ENCODE measurements at places on chromosomes 16 and 17. TPM values are rescaled to one million over a fixed set of nuclear protein-coding genes. Genes with fewer than 3 reads are reported as not detected.

DNA sequence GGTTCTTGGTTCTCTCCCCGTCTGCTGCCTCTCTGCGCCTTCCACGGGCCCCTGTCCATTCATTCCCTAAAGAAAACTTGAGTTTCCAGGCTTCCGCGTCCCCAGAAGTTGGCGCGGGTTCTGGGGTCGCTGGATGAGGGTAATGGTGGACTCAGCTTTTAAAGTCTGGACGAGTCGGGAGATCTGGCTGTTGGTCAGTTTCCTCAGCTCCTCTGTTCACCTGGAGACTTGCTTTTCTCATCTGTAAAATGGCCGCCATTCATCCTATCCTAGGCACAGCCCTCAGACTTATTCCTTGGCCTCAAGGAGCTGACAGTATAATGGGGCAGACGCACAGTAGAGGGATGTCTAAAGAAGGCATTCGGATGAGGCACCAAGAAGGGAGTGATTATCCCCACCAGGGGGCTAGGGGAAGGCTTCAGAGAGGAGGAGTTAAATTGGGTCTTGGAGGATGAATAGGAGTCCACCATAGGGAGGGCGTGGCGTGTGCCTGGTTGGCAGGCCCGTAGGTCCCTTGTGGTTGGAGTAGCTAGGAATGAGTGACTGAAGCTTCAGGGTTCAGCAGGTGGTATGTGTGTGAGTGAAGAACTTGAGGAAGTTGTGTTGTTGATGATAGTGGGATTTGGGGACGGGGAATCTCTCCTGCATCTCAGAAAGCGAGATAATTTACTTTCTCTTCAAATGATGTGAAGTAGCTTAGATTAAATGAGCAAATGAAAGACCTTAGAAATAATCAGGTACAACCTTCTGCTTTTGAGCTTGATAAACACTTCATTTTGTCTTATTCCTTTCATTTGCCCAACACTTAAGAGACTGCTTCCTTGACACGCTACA, 652 bp downstream of the VPS35L start:
- peak; percentile 31 for ATAC-seq

- peak; percentile 65 for ATAC-seq
Observed at GRCh38 chr17:48456589-48456988, 26.6 kb upstream of the SKAP1 start.

DNA sequence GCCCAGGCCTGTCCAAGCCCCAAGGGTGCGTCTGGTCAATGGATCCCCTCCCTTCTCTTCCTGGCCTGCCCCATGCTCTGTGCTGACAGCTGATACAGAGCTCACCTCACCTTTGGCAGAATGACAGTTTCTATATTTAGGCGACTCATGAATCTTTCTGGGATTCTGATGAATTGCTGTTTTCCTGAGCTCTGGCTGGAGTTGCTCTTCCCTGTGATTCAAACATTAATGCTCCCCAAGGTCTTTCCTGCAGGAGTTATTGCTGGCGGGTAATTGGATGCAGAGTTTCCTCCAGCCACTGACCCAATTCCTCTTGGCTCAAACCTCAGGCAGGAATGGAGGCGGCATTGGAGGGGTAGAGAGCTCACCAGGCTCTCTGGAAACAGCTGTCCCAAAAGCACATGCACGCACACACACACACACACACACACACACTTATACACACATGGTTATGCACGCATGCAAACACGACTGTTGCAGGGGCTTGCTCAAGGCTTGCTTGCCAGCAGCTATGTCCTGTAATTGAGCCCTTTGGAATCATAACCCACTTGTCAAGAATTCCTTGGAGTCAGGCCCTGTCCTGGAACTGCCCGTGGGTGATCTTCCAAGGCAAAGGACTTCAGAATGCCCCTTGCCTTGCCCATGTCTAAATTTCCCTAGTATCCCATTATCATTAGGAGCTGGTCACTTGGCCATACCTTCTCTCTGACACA, 128.8 kb downstream of the ASIC2 start:
- ATAC-seq: no peak

DNA sequence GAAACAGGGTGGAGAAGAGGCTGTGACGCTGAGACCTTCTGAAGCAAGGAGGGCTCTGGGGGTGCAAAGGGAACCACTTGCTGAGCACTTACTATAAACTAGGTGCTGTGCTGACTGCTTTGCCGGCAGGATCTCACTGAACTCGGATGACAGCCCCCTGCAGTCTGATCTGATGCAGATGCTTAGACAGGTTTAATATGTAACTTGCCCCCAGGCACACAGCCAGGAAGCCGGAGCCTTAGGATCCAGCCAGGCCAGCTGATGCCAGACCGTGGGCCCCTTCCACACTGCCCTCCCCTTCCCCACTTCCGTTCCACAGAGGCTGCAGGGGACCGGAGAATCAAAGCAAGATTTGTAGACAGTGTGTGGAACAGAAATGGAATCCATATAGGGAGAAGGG, 23.1 kb downstream of the SPACA3 start:
- no peak for ATAC-seq

DNA sequence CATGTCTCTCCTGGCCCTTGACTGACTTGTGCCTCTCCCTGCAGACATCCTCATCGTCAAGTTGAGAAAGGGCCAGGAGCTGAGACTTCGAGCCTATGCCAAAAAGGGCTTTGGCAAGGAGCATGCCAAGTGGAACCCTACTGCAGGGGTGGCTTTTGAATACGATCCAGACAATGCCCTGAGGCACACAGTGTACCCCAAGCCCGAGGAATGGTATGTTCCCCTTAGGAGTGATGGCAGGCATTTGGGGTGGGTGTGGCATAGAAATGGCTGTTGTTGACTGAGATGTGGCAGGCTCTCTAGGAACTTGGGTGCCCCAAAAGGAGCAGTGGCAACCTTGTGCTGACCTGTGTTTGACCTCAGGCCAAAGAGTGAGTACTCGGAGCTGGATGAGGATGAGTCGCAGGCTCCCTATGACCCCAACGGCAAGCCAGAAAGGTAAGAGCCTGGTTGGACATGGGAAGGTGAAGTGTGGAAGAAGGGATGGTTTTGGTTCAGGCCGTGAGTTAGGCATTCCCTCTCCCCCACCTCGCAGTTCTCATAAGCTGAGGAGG, 7.5 kb downstream of the POLR2C start:
- ATAC-seq: no peak

- ATAC-seq: no peak
Observed at GRCh38 chr16:46775214-46775613, 27.1 kb upstream of the MYLK3 start.

GRCh38 chr16:86611525-86611855, 33.1 kb downstream of the FOXL1 start:
- no peak for ATAC-seq

- ATAC-seq: no peak
Observed at GRCh38 chr16:85969591-85969990, 70.6 kb downstream of the IRF8 start.

GRCh38 chr17:41060052-41060604, at the start of gene KRTAP2-3:
KRTAP2-3 (minus strand) TSS chr17:41060114; CDS start chr17:41060050, 64 bp downstream.
- ATAC-seq: no peak

GRCh38 chr17:66753126-66753920, 81.6 kb upstream of the CACNG5 start:
- ATAC-seq: no peak

DNA sequence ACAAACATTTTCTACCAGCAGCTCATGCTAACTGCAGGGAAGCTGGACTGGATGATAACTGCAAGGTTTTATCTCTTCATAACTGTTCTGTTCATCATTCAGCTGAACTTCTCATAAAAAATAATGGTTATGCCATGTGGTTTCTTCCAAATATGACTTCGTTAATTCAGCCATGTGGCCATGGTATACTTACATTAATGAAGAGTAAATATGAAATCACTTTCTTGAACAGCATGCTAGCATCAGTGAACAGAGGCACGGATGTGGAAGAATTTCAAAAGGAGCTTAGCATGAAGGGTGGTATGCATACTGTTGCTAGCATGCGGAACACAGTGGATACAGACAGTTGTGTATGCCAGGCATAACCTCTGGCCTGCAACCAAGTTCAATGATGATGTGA, 1417.0 kb upstream of the CDH8 start:
- ATAC-seq: no peak

DNA sequence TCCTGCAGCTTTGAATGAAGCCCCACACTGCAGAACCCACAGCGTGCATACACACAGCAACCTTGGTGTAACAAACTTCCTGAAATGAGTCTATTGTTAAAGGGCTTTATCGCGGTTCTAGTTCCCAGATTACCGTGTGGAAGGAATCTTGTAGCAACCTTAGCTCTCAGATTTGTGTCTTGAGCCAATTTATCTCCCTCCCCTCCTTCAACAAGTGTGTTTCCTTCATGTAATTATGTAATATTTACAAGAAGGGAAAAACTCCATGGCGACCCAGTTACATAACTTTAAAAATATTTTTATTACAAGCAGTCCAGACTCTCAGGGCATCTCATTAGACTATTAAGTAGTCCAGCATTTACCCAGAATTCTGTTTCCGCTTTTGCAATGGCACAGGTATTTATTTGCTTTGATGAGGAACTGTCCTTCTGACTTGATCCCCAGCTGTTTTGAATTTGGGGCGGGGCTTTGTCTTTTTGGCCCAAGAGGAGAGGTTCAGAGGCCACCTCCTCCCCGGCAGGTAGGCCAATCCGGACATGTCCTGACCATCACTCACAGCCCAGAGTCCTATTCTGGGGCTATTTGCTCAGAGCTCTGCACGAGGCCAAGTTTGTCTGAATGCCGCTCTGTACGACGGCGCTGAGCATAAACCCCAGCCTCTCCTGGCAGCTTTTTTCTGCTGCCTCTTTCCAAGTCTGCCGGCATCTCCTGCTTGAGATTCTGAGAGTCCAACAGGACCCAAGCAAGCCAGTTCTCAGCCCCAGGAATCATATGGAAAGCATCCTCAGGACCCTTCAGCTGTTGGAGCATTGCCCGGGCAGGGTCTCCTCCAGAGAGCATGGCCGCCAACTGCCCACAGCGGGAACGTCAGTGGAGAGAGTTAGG, 35.6 kb downstream of the CLEC16A start:
- no peak for ATAC-seq

- no peak for ATAC-seq
Observed at GRCh38 chr17:62625184-62625869, 2.1 kb upstream of the MRC2 start.

GRCh38 chr17:52227926-52228325, 69.4 kb upstream of the CA10 start:
- ATAC-seq: no peak

DNA sequence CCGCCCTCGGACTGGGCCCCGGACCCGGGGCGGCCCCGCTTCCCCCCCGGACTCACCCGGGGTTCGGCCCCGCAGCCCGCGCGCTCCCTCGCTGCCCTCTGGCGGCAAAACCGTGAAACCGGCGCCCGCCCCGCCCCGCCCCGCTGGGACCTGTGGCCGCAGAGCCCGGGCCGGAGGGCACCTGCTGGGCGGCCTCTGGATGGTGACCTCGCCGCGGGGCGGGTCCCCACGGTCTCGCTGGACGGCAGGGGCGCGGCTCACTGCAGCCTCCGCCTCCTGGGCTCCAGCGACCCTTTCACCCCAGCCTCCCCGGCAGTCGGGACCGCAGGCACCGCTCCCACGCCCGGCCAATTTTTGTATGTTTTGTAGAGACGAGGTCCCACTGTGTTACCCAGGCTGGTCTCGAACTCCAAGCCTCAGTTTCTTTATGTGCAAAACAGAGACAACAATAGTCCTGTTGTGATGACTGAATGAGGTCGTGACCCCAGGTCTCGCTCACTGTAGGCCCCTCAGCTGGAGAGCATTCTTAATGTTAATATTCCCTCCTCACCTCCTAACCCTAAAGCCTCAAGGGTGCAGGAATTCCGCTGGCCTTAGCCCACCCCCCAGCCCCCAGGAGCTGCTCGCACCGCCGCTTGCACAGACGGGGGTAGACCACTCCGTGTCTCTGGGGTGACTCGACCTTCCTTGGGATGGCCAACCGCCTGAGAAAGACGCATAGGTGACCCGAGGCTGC, 33.7 kb upstream of the RPH3AL start:
- ATAC-seq: peak; percentile 88

GRCh38 chr17:47948706-47949196, 7.4 kb downstream of the PNPO start:
- ATAC-seq: no peak

DNA sequence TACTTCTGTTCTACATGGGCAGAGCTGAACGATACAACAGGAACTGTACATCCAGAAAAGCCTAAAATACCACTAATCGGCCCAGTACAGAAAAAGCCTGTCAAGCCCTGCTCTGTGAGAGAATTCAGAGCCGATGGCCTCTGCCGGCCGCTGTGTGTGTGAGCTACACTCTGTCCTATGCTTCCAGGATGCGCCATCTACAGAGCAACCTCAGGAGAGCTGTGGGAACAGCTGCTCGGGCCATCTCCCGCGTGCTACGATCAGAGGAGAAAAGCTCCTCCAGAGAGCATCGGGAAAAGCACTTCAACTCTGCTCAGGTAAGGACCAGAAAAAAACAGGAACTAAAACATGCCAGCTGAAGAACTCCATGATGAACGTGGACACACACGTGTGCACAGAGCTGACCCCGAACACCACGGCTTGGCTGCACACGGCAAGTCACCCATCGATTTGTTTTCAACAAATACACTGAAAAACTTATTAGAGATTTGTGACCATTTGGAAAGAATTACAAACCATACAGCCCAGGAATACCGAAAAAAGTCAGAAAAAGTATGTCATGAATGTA, 115.9 kb downstream of the ANKRD11 start:
- no peak for ATAC-seq

DNA sequence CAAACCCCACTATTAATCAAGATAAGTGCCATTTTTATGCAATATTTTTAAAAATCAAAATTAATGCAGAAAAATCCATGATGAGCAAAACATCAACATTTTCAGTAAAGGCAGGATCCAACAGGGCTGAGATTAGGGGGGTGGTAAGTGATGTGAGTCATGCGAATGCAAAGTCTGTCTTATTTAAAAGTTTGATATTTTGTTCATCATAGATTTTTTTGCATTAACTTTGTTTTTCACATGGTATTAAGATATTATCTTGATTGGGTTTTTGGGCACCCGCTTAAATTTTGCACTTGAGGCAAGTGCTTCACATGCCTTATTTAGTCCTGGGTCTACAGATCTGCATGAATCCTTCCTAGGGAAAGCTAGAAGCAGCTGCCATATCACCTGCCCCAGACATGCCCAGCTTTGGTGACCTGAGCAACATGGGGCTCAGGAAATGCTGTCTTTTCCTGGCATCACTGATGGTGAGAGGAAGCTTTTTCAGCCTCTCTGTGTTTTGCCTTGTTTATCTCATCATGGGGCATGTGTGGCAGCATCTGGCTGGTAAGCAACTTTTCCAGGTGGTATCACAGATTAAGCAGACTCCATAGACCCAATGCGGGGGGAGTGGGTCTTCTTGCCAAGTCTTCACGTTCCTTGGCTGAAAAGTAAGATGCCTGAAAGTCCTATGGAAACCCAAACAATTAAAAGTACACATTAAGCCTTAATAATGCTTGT, 57.6 kb upstream of the NFAT5 start:
- ATAC-seq: no peak

ACSM2A gene
- total RNA-seq: not detected

PYY gene
- not detected for total RNA-seq

GJC1 gene
- 3.4 TPM for total RNA-seq

KCNJ18 gene
- not detected for total RNA-seq

NEUROD2 gene
- not detected for total RNA-seq

PRAC1 gene
- not detected for total RNA-seq

CCL17 gene
- total RNA-seq: 0.65 TPM

MIF4GD gene
- 31.6 TPM for total RNA-seq

CDRT4 gene
- total RNA-seq: 8.0 TPM

REXO5 gene
- 11.4 TPM for total RNA-seq

Measured in activated T-helper 17 cell treated with anti-CD3 and anti-CD28 coated beads, Interleukin-2, amount 50 U/mL, for 72 hours (primary cell).